ENCODE measurements at places on chromosomes 5 and 9. TPM values are rescaled to one million over a fixed set of nuclear protein-coding genes. Genes with fewer than 3 reads are reported as not detected.

The RASEF gene
- 3.4 TPM for total RNA-seq

The NPR3 gene
- total RNA-seq, result 6.1 TPM

The TMEM171 gene
- total RNA-seq, result 0.68 TPM

The GRIN1 gene
- total RNA-seq, result 1.0 TPM

The RGS7BP gene
- not detected for total RNA-seq

The CACNA1B gene
- total RNA-seq, result not detected

The IRX4 gene
- total RNA-seq, result 4.8 TPM

The PCDHGA9 gene
- 0.34 TPM for total RNA-seq

The SMIM3 gene
- total RNA-seq, result 14.7 TPM

The CCNI2 gene
- 0.28 TPM for total RNA-seq

The MRPS30 gene
- 93.3 TPM for total RNA-seq

The CNTFR gene
- not detected for total RNA-seq

All from nasal cavity respiratory epithelium epithelial cell of viscerocranial mucosa (primary cell).